NB4 (cell line): ENCODE measurements at places on chromosomes 6 and 20.

DNA sequence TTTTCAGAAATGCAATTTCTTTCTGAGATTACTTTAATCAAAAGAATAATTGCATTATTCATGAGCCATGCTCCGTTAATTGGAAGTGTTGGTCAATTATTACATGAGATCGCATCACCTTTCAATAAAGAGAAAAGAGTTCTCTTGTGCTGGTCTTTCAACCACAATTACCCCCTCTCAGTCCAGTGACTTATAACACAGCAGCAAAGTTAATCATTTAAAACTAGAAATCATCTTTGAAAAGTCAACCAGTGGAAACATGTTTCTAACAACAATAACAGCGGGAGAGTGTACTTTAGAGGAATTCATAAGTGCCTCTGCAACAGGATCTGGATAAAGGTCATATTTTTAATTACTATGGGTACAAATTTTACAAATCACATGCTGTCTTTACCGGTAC is 384.4 kb upstream of the AGPAT4 start:
- no peak for DNase-seq

DNA sequence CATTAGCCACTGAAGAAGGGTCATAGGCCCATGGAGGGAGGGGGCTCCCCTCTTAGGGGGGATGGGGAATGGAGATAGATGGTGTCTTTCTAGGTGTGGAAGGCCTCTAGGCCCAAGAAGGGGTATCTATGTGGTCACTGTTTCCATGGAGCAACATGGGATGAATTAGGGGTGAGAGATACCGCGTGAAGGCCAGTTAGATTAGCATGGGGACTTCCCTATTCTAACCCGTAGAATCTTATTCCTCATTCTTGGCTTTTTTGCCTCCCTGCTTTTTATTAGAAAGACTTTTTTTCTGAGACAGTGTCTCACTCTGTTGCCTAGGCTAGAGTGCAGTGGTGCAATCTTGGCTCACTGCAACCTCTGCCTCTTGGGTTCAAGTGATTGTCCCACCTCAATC is 3.2 kb downstream of the RAB44 start:
- peak; percentile 74 for DNase-seq

GRCh38 chr20:21113697-21114096 is 7.5 kb upstream of the LINC00237 start:
- DNase-seq, result no peak

DNA sequence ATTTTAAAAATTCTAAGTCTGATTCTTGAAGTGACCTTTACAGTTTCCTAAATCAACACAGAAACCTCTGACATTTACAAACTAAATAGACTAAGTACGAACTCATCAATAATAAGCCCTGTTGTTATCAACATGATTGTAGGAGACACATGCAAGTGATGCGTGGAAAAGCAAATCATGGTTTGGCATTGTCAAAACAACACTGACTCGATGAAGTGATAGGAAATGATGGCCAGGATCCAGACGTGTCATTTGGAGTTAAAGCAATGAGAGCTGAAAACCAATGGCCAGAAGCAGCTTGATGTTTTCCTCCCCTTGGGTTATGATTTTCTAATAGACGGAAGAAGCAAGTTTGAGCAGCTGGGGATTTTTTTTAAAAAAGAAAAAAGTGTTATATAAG is 117.4 kb upstream of the FAM184A start:
- DNase-seq, result no peak

DNA sequence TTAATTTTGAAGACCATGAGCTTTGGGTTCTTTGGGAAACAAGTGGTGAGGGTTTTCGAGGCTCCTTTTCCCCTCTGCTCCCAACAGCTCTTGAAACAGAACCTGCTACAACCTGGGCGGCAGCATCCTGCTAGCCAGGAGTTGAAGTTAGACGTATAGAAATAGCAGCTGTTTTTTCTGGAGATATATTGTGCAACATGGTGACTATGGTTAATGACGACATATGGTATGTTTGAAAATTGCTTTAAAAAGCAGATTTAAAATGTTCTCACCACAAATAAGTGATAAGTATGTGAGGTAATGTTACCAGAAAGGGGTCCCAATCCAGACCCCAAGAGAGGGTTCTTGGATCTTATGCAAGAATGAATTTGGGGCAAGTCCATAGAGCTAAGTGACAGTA is 138.9 kb downstream of the PDE7B start:
- no peak for DNase-seq

GRCh38 chr6:142841915-142842314 is 103.1 kb downstream of the HIVEP2 start:
- DNase-seq, result no peak

GRCh38 chr6:170221052-170221752 is 69.7 kb downstream of the DLL1 start:
- DNase-seq, result peak; percentile 86

DNA sequence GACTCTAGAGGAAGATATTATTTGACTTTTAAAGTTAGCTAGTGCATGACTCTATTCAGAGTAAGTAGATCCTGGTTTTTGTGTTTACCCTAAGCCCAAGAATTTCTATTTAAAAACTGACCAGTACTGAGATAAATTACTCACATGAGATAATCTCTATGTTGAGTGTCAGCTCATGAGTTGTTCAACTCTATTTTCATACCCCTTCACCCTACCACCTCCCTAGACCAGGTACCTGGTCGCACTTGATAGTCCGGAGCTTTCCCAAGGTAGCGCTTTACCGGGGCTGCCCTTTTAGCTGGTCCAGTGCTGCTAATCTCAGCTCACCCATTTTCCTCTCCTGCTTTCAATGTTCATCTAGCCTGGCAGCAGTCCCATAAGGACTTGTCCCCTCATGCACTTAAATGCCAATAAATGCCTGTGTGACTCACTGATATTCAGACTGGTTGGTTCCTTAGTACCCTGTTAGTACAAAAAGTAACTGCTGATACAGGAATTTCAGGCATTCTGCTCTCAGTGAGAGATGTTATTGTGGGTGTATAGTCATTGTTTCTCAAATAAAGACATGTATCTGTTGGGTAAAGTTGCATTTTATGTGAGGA is 503.9 kb downstream of the ADGRB3 start:
- no peak for DNase-seq

DNA sequence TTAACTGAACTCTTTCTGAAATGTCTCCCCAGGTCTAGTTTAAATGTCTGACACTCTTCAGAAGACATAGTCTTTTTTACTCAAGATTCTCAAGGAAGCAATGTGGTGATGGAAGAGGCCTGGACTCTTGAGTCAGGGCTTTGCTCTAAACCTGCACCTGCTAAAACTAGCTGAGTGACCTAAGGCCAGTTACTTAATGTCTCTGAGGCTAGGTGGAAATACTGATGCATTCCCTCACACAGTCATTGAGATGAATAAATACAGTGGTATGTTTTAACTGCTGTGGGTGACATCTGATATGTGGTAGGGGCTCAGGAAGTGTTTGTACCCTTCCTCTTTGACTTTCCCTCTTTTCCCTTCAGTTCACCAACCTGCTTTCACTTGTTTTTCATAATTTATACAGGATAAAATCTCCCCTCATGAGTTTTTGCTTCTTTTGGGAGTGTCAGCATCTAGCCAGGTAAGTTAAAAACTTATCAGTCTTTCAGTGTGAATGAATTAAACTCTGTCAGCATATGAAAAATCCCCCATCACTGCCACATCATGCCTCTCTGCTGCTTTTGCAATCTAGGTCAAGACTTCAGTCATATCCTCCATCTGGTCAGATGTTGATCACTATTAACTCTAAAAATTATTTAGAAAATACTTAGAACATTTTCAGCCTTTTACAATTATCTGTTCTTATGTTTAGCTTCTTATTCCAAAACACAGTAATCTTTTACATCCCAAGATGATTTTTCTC is 178.7 kb upstream of the TNFAIP3 start:
- DNase-seq, result no peak

DNA sequence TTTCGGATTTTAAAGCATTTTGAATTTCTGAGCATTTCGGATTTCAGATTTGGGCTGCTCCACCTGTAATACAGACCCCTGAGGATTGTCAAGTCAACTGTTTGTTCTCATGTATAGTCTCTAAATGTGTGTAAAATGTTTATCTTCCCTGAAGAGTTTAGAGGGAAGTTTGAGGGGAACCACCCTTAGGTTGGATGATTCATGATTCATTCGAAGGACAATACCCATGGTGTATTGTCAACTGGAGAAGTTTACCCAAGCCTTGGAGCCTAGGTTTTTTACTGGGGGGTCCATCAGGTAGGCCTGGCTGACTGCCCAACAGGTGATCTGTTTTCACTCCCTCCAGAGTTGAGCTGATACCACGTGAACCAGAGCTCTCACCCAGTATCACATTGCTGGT is 18.9 kb downstream of the GSTA4 start:
- no peak for DNase-seq

DNA sequence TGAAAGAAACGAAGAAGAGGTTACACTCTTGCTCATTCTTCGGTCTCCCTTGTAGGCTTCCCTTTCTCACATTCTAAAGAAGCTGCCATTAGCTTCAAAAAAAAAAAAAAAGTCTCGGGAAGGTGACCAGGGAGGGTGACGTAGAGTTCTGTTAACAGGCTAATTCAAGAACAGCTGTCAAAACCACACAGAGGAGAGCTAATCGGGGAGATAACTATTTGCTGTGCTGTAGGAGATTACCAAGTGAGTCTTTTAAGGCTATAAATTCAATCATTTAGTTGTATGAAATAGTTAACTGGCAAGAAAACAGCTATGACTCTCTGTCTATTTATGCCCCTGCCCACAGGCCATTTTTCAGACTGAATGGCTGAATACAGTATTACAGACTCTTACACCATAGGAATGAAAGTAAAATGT is 256.8 kb downstream of the SYNE1 start:
- no peak for DNase-seq

DNA sequence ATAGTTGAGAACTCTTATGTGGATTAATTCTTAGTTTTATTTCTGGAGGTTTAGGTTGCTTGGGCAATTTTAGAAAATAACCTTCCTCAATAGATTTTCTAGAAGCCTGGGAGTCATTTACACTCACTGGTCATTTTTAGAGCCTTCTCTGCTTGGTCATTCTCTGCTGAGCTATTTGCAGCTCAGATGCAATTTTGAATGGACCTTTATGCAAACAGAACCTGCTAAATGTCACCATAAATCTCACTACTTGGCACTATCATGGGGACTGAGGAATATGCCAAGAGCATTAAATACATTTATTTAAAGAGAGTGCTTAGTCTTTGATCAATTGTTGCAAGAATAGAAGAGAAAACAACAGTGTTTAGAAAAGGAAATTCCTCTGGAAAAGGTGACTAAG is 154.0 kb downstream of the CLVS2 start:
- no peak for DNase-seq

- DNase-seq, result no peak
Measured at GRCh38 chr6:17621003-17621402, 20.9 kb downstream of the FAM8A1 start.

GRCh38 chr20:19428324-19428723 is 215.9 kb downstream of the SLC24A3 start:
- peak; percentile 72 for DNase-seq

DNA sequence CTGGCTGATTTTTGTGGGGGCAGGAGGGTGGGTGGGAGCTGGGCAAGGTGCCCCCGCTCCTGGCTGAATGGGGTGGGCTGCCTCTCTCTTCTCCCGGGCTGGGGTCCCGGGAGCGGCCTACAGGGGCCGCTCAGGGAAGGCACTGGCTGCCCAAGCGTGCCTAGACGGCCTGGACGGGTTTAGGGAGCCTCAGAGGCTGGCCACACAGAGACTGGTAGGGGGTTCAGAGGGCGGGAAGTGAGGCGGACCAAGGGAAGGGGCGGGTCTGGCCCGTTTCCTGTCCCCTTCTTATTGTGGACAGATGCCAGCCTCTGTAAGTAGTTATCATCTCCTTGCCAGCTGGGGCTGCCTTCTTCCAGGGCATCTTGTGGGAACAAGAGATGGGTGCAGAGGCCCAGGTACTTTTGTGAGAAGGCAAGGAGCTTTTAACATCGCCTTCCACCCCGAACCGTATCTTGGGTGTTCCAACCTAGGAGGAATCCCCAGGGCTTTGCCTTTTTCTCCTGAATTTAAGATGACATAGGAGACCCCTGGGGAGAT is 437 bp downstream of the CD40 start:
- DNase-seq, result no peak
